CD4-positive, alpha-beta T cell treated with Interleukin-6 at 100 ng/mL for 8 hours (primary cell): ENCODE measurements at places on chromosomes 16 and 17.

- no peak for DNase-seq
Observed at GRCh38 chr17:80997424-80998117, 5.9 kb downstream of the CHMP6 start.

GRCh38 chr16:12095275-12096156 is 119.0 kb downstream of the SNX29 start:
- peak; percentile 60 for DNase-seq

- DNase-seq: no peak
Observed at GRCh38 chr17:65403626-65404025, 157.8 kb downstream of the AXIN2 start.

- DNase-seq: no peak
Observed at GRCh38 chr16:50247906-50248608, 18.3 kb upstream of the ADCY7 start.

DNA sequence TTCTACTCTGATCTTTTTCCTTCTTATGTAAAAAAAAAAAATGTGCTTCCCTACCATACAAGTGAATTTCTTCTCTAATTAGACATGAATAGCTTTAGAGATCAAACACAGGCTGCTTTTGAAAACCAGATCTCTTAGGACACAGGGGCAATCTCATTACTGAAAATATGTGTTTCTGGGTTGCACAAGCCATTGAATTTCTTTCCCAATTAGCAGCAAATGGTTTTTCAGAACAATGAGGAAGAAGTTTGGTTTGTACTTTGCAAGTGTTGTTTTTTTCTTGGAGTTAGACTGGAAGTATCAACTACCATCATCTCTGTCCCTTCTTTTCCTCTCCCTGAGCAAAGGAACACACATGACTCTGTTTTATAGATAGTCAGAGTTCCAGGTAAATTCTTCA is 5.6 kb upstream of the ANKS4B start:
- no peak for DNase-seq

DNA sequence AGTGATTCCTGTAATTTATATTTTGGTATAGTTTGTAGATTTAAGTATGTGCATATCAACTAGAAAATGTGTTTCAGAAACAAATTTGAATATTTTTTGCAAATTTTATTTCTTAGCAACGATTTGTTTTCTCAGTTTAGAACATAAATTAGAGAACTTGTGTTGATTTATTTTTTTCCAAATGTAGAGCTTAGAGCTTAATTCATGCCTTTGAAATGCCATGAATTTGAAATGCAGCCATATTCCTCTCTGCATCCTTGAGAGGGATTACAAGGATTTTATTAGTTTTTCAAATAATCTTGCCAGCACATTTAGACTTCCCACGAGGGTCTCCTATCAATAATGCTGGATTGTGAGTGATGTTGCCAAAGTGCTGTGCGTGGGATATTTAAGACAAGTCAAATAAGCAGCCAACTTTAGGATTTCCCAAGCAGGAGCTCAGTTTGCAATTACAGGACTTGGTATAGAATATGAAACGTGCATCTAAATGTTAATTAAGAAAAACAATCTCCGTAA is 6.7 kb upstream of the SMPD3 start:
- DNase-seq: no peak

GRCh38 chr17:73232587-73233373 is 28.9 kb downstream of the CPSF4L start:
- no peak for DNase-seq

GRCh38 chr17:64505340-64506200 is 519 bp downstream of the DDX5 start:
- DNase-seq: peak; percentile 90

DNA sequence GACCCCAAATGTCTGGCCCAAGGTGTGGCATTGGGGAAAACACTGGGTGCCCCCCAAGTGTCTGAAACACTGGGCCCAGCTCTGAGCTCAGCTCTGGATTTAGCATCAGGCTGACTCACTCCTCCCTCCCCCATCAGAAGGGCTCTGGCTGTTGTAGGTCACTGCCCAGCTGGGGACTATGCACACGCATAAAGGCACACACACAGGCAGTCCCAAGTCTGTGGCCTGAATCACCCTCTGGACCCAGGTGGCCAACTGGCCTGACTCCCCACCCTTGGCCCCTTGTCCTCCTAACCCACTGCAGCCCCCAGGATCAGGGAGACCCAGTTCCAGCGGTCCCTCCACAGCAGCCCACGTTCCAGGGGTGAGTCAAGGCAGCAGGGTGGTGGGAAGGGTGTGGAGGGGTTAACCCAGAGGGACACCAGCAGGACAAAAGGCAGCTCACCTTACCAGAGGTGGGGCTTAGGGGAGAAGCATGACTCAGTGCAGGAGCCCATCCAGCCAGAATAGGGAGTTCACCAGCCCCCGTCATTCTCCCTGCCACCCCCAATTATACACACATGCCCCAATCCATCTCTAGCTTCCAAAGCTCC is 47.0 kb downstream of the MYO18A start:
- DNase-seq: no peak

DNA sequence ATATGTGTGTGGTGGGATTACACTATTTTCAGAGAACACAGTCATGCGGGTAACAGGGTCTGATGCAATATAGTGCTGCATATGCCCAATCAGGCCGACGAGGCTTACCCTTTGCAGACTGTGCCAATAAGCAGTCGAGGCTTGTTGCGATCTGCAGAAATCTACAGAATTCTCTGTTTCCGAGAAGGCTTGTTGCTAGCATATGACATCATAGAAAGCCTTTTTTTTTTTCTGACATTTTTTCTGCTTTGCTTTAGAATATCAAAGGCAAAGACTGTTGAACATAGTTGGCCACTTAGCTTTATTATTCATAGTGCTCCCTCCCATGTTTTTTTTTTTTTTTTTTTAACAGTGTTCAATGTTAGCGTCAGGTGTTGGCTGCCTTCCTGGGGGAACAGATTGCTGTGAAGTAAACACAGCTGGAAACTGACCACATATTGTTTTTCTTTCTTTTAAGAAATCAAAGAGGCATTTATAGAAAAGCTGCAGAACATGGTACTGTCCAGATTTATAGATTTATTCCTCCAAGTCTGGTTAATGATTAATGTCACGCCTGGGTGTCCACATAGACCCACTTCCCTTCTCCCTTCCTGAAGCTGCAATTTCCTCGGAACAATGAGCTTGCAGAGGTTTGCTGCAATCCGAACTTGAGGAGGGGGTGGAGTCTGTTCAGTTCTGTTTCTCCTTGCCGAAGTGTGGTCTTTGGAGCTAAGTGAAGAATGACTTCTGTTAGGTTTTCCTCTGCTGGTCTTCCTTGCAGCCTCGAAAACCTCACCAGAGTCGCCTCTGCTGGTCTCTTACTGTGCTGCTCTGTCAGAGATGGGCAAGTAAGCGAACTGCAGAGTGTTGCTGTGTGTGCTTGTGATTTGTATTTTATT is 87.3 kb downstream of the MAP2K6 start:
- no peak for DNase-seq

GRCh38 chr16:11692171-11692570 is 23.9 kb downstream of the SNN start:
- no peak for DNase-seq

DNA sequence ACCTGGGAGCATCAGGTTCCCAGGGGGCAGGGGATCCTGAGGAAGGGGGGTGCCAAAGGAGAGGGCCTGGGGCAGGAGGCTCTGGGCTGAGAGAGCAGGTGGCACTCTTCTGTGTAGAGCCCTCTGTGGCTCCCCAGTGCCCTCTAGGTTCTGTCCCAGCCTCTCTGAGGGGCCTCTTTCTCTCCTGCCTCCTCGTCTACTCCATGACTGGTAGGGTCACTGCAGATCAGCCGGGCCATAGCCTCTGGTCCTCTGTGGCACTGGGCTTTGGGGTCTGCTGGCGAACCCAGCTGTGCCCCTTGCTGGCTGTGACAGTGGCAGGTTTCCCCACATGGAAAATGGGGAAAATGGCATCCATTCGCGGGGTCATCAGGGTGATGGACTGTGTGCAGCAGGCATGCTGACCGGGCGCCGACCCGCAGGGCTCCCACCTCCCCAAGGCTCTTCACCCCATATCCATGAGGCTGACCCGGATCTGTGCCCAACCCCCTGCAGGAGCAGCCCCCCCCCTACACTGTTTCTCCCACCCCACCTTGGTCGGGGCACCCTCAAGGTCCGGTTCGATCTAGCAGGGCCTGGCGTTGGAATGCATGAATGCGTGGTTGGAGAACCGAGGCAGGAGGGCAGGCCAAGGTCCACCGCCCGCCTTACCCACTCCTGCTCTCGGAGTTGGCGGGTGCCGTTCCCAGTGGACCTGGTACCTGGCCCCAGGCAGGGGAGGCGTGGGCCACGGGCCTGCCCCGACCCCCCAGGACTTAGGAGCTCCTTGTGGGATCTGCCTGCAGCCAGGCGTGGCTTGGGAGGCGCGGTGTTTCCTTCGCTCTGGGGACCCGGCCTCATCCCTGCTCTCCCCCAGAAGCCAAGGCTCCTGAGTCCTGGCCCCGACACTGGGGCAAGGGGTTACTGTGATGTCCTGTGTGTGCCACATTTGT is 6.5 kb downstream of the GLIS2 start:
- DNase-seq: no peak

DNA sequence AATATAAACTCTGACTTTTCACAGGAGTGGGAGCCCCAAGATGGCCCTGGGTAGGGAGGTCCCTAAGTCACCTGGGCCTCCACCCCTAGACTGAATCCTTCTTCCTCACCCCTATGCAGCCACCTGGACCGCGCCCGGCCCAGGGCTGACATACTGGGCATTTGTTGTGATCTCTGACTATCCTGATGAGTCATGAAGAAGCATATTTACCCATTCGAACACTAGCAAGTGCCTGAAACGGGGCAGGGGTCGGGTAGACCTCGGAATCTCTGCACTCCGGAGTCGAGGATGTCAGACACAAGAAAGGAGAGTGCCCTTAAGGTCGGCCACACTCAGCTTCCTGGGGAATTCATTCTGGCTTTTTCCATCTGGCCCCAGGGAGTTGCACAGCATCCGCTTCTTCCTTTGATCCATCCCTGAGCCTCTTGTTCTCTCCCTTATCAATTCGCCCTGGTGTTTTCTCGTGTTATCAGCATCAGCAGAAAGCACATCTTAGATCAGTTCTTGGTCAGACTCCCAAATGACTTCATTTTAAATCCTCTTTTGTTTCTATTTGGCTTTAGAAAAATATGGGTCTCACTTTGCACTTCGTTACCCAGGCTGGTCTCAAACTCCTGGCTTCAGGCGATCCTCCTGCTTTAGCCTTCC is 10.4 kb downstream of the METTL22 start:
- no peak for DNase-seq

- no peak for DNase-seq
Observed at GRCh38 chr17:64424324-64424849, 24.5 kb upstream of the MILR1 start.

GRCh38 chr17:3891626-3892094 is 1.2 kb downstream of the CAMKK1 start:
- DNase-seq: no peak

- no peak for DNase-seq
Observed at GRCh38 chr17:81152288-81152828, 12.9 kb upstream of the PVALEF start.

- DNase-seq: no peak
Observed at GRCh38 chr17:10151667-10152496, 46.5 kb downstream of the GAS7 start.

DNA sequence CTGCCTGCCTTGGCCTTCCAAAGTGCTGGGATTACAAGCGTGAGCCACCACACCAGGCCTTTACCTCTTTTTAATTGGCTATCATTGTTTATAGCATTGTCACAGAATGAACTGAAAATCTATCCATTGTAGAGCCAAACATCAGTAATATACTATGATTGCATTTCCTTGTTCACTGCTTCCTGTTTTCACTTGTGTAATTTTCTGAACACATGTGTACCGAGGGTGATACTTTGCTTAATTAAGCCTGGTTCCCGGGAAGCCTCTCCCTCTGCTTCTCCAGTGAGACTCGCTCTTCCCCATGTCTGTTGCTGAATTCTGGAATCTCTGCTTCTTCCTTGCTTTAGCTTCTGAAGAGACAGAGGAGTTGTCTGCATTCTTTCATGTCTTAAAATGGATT is 33.1 kb downstream of the POLR3E start:
- no peak for DNase-seq

DNA sequence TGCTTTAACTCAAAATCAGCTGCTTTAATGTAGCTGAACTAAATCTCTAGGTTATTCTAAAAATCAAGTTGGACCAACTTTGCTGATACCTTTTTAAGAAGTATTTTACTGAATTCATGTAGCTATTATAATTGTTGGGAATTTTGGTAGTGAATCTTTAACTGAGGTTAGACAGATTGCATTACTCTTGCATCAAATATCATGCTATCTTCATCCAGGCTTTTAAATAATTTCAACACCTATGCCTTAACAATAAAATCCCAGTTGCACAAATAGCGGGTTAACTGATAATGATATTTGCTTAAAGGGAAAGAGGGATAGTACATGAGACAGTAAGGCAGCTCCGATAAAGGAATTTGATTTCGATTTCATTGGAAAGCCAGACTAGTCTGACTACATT is 241.3 kb upstream of the TBX2 start:
- DNase-seq: no peak

DNA sequence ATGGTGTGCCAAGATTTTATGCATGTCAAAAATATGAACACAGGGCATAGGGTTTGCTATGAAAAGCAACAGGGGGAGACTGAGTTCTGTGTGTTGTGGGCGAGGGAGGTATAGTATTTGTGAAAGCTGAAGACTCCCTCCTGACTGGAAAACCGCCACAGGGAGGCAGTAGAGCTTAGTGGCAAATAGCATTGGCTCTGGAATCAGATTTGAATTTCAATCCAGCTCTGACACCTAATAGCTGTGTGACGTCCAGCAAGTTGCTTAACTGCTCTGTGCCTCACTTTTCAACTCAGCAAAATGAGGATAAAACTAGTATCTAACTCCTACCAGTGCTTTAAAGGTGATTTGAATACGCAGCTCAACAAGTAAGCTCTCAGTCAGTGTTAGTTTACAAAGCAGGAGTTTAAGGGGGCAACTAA is 22.0 kb downstream of the KPNA2 start:
- DNase-seq: peak; percentile 35

- DNase-seq: no peak
Observed at GRCh38 chr17:29844339-29845048, 85.5 kb downstream of the SSH2 start.

DNA sequence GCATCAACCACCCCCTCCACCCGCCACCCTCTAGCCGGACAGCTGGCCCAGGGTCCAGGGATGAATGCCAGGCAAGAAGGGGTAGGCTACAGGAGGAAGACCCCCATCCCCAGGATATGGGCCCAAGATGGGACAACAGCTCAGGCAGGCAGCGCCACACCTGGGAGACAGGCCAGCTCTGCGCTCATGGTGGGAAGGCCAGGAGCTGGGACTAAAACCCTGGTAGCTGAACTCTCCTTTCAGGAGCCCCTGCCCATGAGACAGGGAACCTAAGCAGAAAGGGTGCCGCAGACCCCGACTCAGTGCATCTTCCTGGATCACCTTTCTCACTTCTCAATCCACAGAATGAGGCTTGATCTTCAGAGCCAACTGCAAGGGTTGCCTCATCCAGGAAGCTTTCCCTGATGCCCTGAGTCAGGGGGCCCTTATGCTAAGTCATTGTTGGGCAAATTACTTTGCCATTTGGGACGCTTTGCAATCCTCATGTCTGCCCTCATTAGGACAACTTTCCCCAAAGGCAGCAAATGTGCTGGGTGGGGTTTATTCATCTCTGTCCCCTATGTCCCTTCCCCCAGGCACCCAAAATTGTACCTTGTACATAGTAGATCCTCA is 9.0 kb downstream of the ZDHHC1 start:
- DNase-seq: no peak

- no peak for DNase-seq
Observed at GRCh38 chr17:44766409-44767038, 7.7 kb downstream of the ADAM11 start.
